ENCODE measurements at places on chromosomes 2 and 18. TPM values are rescaled to one million over a fixed set of nuclear protein-coding genes. Genes with fewer than 3 reads are reported as not detected.

The DSC1 gene
- polyA plus RNA-seq: not detected

The MYL1 gene
- not detected for polyA plus RNA-seq

The PTPRN gene
- polyA plus RNA-seq: 15.5 TPM

The SCYGR5 gene
- not detected for polyA plus RNA-seq

The OTOS gene
- 0.58 TPM for polyA plus RNA-seq

The SERPINB4 gene
- polyA plus RNA-seq: not detected

The SRD5A2 gene
- not detected for polyA plus RNA-seq

The HNMT gene
- polyA plus RNA-seq: 19.2 TPM

The ALPG gene
- polyA plus RNA-seq: not detected

The SF3B6 gene
- 137 TPM for polyA plus RNA-seq

The TUBA3D gene
- not detected for polyA plus RNA-seq

The UGT1A3 gene
- polyA plus RNA-seq: not detected

The ANKRD30BL gene
- 0.22 TPM for polyA plus RNA-seq

The COLEC11 gene
- 19.6 TPM for polyA plus RNA-seq

The MEP1B gene
- polyA plus RNA-seq: 0.02 TPM

The GREB1L gene
- 3.8 TPM for polyA plus RNA-seq

The CERKL gene
- not detected for polyA plus RNA-seq

The LYPD6 gene
- 0.39 TPM for polyA plus RNA-seq

The ABCG8 gene
- polyA plus RNA-seq: 0.07 TPM

The BOK gene
- 43.2 TPM for polyA plus RNA-seq

The SERPINB10 gene
- 0.90 TPM for polyA plus RNA-seq

The AAMP gene
- 64.6 TPM for polyA plus RNA-seq

The FAM237A gene
- polyA plus RNA-seq: not detected

The RRM2 gene
- polyA plus RNA-seq: 0.83 TPM

The DPP4 gene
- 4.2 TPM for polyA plus RNA-seq

The PLEKHH2 gene
- 5.4 TPM for polyA plus RNA-seq

All from adipose tissue (tissue), 3 donors.